Activated naive CD4-positive, alpha-beta T cell treated with anti-CD3 and anti-CD28 coated beads, Interleukin-2, amount 10 ng/mL, durations not matched to agents 5 hours and 36 hours (primary cell): ENCODE measurements at places on chromosomes 3 and 15. TPM values are rescaled to one million over a fixed set of nuclear protein-coding genes. Genes with fewer than 3 reads are reported as not detected.

Gene IL5RA
- not detected for total RNA-seq

Gene CACNA2D2
- total RNA-seq: 0.63 TPM

Gene GNL3
- total RNA-seq: 71.3 TPM

Gene TMIE
- 2.5 TPM for total RNA-seq

Gene LRRC2
- total RNA-seq: 0.86 TPM

Gene CPA3
- not detected for total RNA-seq

Gene FAM107A
- total RNA-seq: not detected

Gene POLQ
- total RNA-seq: 19.7 TPM

Gene IL20RB
- total RNA-seq: 0.67 TPM

Gene USP13
- total RNA-seq: 7.7 TPM

Gene EXD1
- not detected for total RNA-seq

Gene GPR171
- 252 TPM for total RNA-seq

Gene PYGO1
- total RNA-seq: not detected

Gene GRIP2
- total RNA-seq: 0.07 TPM

Gene TLNRD1
- 39.6 TPM for total RNA-seq

Gene CLDN16
- not detected for total RNA-seq

Gene HESX1
- not detected for total RNA-seq

Gene SETD5
- total RNA-seq: 102 TPM

Gene HRG
- total RNA-seq: not detected

Gene EPHA3
- total RNA-seq: 0.12 TPM

Gene FBXO45
- total RNA-seq: 13.0 TPM

Gene PCSK6
- 1.3 TPM for total RNA-seq

Gene INKA1
- total RNA-seq: 0.46 TPM

Gene GOLGA8M
- 1.1 TPM for total RNA-seq

Gene SLC22A14
- total RNA-seq: not detected

Gene RPL35A
- 1,394 TPM for total RNA-seq

Gene AQP9
- total RNA-seq: not detected

Gene TMEM115
- total RNA-seq: 19.8 TPM

Gene TMEM62
- 14.3 TPM for total RNA-seq

Gene NPAP1
- total RNA-seq: not detected

Gene CILP
- not detected for total RNA-seq

Gene CTXND1
- total RNA-seq: not detected

Gene FAM174B
- 3.8 TPM for total RNA-seq

Gene ATP8B4
- 1.5 TPM for total RNA-seq

Gene SPINK8
- not detected for total RNA-seq

Gene GOLGA6L10
- 1.3 TPM for total RNA-seq

Gene RRP9
- 18.8 TPM for total RNA-seq

Gene DUSP7
- total RNA-seq: 44.0 TPM

Gene PIERCE2
- 0.35 TPM for total RNA-seq

Gene LYZL4
- total RNA-seq: not detected

Gene GUCA1C
- not detected for total RNA-seq

Gene GOLGA6L9
- total RNA-seq: 1.8 TPM

Gene ATP10A
- total RNA-seq: 47.0 TPM

Gene PAQR5
- not detected for total RNA-seq

Gene COLQ
- total RNA-seq: 4.5 TPM

Gene RTP3
- not detected for total RNA-seq
